ENCODE measurements at places on chromosomes 2 and 18.
A peak's percentile ranks its signal among the peaks of the same experiment; 100 is the strongest.

- no peak for DNase-seq
Observed at GRCh38 chr18:26545335-26546123, 2.8 kb downstream of the KCTD1 start.

DNA sequence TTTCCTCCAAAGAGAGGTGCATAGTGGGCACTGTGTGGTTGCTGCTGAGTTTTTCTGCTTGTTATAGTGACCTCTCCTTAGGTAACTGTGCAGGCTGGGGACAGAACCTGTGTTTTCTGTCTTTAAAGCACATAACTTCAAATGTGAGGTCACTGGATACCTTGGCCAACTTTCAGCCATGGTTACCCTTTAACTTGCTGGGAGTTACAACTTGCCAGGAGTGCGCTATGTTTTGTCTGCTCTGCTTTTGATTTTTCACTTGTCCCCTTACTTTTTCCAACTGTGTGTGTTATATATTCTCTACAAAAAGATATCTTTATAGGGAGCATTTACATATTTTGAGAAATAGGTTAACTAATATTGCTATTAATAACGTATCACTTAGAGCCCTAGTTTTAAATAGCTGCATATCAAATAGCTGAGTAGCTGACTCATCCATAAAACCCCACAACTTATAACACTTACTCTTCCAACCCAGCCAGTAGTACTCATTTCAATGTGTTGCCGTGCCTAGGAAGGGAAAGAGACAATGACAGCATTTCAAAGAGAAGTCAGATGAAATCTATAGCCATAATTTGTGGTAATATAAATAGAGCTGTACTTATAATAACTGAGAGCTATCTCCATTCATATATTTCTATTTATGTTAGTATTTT is 51.6 kb downstream of the DPP4 start:
- DNase-seq = no peak

DNA sequence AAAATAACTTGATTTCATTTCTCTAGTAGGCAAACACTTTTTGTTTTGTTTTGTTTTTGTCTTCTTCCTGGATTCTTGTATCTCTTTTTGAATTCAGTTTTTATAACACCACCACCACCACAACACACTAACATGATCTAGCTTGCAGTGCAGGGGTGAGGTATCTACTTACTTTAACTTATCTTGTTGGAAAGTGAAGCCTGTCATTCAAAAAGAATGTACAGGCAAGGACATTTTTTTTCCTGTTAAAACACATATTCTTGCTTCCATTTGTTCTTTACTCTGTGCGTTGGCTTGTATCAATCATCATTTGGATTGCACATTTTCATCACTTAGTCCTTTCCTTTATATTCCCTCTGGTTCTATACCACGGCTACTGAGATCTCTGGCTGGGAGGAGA is 824.2 kb downstream of the PLCL1 start:
- no peak for DNase-seq

GRCh38 chr18:68925268-68925667 is 127.4 kb downstream of the CCDC102B start:
- no peak for DNase-seq

DNA sequence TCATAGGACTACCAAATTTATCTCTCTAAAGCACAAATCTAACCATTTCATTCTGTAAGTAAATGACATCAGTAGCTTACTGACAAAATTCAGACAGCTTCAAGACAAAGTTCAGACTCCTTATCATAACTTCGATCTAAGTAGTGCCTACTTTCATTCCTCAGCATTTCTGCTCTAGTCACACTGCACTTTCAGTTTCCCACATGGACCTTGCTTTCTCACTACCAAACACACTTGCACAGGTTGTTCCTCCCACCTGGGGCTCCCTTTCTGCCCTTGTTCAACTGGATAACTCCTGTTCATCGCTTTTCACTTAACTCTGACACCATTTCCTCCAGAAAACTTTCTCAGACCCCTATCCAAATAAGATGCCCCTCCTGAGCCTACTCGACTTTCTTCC is 22.1 kb upstream of the CCDC150 start:
- no peak for DNase-seq

- no peak for DNase-seq
Observed at GRCh38 chr18:9082711-9083510, 19.6 kb upstream of the NDUFV2 start.

- DNase-seq = no peak
Observed at GRCh38 chr2:239251971-239252370, 148.8 kb downstream of the HDAC4 start.

GRCh38 chr2:224749136-224749535 is 33.0 kb upstream of the CCDC195 start:
- DNase-seq = no peak

DNA sequence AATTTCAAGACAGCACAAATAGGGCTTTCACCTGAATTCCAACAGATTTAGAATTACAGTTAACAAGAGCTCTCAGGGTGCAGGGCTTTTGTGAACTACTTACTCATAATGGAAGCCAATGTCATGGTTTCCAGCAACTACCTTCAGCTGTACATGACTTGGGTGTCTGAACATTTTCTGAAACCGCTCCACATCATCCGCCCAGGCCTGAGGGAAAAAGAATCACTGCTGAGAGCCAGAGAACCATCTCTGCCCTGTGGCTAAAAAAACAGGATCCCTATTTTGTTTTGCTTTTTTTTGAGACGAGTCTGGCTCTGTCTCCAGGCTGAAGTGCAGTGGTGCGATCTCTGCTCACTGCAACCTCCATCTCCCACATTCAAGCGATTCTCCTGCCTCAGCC is 18.8 kb downstream of the MPPE1 start:
- DNase-seq = no peak

DNA sequence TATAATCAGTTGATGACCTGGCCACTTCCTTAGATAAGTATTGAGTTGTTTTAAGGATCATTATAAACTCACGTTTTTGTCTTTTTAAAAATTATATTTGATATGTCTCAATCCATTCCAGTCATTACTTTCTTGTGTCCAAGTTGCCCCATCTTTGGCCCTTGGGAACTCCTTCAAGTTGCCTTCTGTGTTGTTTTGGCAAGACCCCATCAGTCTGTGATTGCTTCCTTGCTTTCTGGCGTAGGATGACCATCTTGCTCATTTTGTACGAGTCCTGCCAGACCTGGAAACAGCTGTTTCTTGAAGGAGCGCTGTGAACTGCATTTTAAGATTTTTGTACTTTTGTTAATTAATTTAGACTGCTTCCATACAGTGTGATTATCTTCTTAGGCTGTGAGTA is 68.9 kb upstream of the ITM2C start:
- DNase-seq = no peak

DNA sequence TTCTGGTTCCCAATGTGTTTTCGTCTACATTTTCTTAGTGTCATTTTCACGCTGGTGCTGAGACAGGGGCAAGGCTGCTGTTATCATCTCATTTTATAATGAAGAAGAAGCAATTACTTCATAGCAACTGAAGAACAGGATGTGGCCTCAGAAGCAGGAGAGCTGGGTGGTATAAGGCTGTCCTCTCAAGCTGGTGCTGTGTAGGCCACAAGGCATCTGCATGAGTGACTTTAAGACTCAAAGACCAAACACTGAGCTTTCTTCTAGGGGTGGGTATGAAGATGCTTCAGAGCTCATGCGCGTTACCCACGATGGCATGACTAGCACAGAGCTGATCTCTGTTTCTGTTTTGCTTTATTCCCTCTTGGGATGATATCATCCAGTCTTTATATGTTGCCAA is 7.3 kb downstream of the IL36G start:
- no peak for DNase-seq

DNA sequence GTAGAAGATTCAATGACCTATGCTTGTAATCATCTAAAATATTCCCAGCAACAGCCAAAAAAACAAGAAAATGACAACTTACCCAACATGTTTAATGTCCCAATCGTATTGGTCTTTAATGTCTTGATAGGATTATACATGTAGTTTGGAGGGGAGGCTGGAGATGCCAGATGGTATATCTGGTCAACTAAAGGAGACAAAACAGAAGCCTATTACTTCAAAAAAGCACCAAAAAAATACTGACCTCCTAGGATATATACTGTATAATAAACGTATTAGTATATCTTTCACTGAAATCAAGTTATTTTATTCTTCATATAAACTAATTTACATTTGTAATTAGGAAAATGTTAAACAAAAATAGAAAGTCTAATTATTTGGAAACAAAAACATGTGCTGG is 64.5 kb downstream of the UXS1 start:
- no peak for DNase-seq

DNA sequence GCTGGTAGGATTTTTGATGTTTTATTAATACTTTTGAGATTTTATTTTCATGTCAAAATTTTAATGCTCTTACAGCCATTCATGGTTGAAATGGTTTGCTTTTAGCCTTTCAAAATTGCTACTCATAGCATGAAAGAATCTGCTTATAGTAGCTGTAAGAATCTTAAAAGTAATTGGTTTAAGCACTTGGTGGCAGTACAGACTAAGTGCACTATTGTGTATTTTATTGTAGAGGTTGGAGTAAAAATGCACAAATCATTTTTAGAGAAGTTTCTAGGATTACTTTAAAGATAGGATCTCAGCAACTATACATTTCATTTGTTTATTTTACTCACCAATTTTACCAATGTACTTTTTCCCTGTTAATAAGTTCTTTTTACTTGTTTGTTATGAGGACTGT is 205.8 kb downstream of the SPAG16 start:
- no peak for DNase-seq

DNA sequence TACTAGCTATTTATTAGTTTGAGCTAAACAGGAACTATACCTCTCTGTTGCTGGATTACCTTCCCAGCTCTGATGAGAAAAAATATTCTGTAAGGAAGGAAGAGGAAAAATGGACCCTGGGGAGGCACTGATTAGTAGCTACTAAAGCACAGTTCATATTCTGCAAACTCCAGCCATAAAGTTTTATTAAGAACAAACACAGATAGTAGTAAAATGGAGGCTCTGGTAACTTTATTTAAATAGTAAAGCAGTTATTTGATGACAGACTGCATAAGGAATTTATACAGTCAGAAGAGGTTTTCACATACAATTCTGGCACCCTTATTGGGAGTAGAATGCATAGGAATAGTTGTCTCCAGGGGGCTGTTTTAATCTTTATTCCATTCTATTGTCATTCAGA is 84.1 kb downstream of the XIRP2 start:
- no peak for DNase-seq

DNA sequence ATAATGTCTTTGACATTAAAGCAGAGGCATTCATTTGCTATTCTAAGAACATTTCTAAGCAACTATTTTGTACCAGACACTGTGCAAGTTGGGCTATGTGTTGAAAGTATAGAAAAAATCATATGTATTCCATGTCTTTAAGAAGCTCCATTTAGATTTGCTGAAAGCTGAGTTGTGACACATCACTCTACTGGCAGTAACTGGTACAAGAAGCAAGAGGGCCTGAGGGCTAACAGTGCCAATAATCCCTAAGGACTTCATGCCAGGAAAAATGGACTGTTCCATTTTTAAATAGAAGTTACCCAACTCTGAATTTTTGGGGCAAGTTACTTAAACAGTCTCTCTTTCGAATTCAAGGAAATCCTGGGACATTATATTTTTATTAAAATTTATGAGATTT is 178.7 kb downstream of the SRBD1 start:
- DNase-seq = no peak

DNA sequence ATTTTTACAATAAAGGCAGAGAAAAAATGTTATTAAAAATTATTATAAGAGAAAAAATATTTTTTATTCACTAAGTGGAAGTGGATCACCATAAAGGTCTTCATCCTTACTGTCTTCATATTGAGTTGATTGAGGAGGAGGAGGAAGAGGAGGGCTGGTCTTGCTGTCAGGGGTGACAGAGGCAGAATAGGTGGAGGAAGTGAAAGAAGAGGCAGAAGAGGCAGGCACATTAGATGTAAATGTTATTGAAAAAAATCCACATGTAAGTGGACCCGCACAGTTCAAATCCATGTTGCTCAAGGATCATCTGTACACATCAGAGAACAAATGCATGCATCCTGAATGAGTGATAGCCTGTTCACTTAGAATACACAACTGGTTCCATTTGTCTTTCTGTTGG is 6.4 kb upstream of the SPATS2L start:
- DNase-seq = no peak

DNA sequence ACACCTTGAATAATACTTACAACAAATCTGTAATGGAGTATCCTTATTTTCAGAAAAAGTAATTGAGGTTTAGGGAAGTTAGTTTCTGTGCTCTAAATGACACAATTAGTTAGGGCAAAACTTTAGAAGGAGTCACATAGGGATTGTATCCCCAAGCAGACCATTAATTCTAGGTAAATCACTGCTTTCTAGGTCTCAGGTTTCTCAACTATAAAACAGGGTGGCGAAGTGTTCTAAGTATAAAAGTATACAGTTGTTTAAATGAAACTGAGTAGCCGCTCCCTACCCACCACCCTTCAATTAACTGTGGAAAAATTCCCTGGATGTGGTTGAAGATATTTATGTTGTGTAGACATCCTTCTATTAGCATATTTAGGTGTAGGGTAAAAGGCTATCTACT is 19.9 kb upstream of the TMEM178A start:
- DNase-seq = no peak

DNA sequence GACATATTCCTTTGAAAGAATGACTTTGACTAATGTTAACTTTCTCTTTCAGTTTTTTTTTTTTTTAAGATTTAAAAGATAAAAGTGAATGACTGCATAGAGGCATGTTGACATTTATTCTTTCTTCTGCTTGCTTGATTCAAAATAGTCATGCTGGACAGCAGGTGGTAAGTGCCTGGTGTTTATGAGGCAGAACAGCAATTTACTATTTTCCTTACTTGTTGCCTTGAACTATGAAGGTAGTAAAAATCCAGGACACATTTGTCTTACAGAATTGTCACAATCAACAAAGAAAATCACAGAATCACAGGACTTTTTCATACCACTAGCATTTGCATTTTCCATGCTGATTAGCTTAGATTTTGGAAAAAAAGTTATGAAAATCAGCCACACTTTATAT is 388.3 kb downstream of the CTNNA2 start:
- no peak for DNase-seq

DNA sequence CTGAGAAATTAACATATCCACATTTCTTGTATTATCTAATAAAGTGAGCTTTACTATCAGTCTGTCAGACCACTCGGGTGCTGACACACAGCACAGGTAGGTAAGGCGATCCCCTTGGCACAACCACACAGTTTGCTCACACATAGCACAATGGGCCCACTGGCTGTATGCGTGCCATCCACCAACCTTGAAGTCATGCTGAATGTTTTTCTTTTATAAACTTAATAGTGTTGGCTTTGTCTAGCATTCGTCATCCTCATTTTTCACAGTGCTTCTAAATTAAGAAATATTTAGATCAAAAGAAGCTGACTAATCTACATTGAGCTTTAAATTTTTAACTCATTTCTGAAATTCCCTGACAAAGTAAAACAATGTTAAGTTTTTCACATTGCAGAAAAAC is 50.0 kb upstream of the PAPOLG start:
- DNase-seq = no peak

GRCh38 chr2:59588286-59588685 is 965.2 kb downstream of the BCL11A start:
- no peak for DNase-seq

GRCh38 chr2:162293122-162293786 is 25.2 kb downstream of the IFIH1 start:
- DNase-seq = no peak

- DNase-seq = peak; percentile 66
Observed at GRCh38 chr2:70978341-70979179, at the start of gene ANKRD53. ANKRD53 (plus strand) TSS chr2:70978630; CDS start chr2:70978646, 16 bp downstream.

Data from NCI-H510A (cell line).